Upper lobe of left lung (tissue), 6 donors: ENCODE measurements at places on chromosomes 2 and 18. TPM values are rescaled to one million over a fixed set of nuclear protein-coding genes. Genes with fewer than 3 reads are reported as not detected.

DNA sequence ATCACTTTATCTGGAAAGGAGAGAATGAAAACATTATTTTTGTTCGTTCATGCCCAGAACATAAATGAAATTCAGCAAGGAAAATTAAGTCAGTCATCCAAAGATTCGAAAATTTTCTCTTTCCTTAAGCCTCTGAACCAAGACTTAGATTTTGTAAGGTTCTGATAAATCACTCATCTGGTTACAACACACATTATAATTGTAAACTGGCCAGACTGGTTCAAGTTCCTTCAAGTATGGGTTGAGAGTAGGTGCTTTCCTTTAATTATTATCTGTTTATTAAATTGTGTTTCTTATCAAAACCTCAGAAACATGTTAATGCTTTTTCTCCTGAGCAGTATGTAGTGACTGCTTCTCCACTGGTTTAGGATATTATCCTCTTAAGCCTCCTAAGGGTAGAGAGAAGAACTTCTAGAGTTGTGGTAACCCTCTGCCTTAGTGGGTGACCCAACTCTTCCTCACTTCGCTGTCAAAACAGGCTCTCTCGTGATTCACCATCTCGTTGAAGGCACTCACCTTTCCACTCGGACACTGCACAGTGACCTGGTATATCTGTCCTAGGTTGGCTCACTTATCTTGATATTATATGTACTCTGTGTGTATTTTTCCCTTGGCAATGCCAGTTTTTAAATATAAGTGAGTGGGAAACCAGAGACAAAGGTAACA is 325.9 kb downstream of the PAX3 start:
- no peak for DNase-seq

DNA sequence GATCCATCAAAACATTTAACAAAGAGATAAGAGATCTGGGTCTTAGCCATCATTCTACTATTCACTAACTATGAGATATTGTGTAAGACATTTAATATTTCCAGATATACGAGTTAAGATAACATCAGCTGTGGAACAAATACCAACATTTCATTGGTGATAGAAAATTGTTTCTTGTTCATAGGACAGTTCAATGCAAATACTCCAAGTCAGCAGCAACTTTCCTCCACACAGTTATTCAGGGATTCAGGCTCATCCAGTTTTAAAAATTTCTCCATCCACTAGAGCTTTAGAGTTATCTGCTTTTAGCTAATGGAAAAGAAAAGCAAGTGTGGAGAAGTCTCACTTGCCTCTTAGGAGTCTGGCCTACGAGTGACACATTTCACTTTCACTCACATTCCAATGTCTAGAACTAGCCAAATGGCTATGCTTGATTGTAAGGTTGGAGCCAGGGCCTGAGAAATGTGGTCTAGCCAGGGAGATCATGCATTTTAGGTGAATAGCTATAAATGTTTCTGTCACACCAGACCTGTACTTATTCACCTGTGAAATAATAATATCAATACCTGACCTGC is 119.3 kb upstream of the MAPRE2 start:
- DNase-seq: no peak

- DNase-seq: no peak
Measured at GRCh38 chr2:1744446-1745170, at the start of gene PXDN. PXDN (minus strand) TSS chr2:1744515; CDS start chr2:1744455, 60 bp downstream.

DNA sequence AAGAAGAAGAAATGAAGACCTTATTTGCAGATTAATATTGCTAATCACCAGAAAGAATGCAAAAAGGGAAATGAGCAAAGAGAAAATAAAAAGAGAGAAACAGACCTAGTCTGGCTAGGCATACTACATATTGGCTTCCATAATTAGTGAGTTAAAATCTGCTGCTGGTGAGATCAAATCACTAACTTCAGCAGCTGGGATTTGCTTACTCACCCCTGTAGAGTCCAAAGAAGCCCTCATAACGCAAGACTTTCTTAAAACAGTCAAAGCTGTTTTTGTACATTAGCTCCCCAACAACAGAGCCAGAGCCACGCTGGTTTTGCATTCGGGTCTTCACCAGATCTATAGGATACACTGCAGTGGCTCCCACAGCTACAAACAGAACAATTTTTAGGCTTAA is 80.9 kb downstream of the SLC25A12 start:
- DNase-seq: no peak

DNA sequence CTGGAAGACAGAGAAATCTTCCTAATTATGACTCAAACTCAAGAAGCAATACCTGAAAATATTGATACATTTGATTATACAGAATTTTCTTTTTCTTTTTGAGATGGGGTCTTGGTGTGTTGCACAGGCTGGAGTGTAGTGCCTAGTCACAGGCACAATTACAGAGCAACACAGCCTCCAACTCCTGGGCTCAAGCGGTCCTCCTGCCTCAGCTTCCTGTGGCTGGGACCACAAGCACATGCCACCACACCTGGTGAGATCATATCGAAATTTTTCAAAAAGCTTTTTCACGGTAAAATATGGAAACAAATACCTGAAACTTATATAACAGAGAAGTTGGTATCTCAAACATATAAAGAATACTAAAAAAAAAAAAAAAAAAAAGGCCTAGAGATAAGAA is 27.9 kb downstream of the TGFBRAP1 start:
- no peak for DNase-seq

DNA sequence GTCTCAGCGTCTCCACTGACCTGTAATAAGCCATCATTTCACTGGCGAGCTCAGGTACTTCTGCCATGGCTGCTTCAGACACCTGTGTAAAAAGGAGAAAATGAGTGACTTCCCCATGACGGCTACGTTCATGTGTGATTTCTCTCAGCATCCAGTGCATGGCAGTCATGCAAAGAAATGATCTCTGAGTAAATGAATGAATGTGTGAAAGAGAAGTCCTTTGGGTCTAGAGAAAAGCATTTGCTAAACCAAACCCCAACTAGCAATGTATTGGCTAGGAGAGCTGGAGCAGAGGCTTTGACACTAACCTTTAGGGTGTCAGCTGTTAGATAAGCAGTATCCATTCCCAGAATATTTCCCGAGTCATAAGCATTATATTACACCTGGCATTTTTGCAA is 417 bp downstream of the IL1B start:
- DNase-seq: no peak

DNA sequence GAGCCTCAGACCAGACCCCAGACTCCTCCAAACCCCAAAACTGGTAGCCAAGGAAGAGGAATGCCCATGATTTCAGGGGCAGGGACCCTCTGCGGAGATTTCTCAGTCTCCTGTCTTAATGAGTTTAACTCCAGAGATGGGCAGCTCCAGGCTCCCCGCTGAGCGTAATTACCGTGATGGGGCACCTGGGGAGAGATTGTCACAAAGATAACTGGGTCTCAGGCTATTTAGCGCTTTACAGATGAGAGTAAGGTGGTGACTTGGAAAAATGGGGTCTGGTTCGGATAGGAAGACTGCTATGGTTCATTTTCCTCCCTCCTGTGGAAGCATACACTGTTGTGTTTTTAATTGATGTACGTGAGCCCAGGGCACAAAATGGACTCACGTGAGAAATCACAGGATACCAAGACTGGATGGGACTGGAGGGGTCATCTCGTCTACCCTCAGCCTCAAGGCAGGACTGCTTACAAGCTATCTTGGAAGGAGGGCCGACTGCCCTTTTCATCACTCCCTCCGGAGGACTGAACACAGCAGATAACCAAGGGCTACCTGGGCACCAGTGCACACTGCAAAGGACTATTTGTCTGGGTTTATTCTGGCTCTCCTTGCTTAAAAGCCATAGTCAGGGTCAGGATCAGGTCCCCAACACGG is 427.8 kb downstream of the ZNF521 start:
- no peak for DNase-seq

Gene SERPINB4
- 2.6 TPM for total RNA-seq

Gene GATA6
- total RNA-seq: 35.7 TPM

DNA sequence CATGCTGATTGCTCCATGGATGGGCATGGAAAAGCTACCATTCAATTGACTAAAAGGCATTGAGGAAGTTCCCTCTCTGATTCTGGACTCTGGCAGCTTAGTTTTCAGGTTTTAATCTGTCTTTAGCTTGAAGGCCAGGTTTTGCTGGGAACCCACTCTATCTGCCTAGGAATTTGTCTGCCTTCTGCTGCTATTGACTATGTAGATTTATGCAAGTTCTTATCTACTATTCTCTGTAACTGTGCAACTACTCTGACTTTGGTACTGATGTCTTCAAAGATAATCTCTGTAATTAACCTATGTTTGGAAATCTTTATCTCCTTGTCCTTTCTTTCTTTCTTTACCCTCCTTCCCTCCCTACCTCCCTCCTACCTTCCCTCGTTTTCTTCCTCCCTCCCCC is 178.8 kb downstream of the DSEL start:
- no peak for DNase-seq

DNA sequence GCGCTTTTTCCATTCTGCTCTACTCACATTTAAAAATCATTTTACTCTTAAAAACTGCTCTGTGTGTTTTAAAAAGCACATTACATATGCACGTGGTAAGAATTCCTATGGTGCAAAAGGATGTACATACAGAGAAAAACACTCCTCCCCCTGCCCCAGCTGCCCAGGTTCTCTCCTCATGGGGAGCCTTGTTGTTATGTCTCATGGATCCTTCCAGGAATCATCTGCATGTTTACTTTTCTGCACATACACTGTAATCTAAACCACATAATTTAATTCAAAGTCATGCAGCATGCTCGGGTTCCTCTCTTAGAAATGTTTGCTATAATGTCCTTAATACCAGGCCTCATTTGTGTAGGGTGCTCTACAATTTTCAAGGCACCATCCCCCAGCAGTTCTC is 243.3 kb downstream of the LOXHD1 start:
- DNase-seq: no peak

- DNase-seq: no peak
Measured at GRCh38 chr2:140593132-140593531, 1537.7 kb downstream of the LRP1B start.

Gene ITSN2
- 73.4 TPM for total RNA-seq

Gene C2orf72
- not detected for total RNA-seq

Gene CCDC178
- not detected for total RNA-seq

DNA sequence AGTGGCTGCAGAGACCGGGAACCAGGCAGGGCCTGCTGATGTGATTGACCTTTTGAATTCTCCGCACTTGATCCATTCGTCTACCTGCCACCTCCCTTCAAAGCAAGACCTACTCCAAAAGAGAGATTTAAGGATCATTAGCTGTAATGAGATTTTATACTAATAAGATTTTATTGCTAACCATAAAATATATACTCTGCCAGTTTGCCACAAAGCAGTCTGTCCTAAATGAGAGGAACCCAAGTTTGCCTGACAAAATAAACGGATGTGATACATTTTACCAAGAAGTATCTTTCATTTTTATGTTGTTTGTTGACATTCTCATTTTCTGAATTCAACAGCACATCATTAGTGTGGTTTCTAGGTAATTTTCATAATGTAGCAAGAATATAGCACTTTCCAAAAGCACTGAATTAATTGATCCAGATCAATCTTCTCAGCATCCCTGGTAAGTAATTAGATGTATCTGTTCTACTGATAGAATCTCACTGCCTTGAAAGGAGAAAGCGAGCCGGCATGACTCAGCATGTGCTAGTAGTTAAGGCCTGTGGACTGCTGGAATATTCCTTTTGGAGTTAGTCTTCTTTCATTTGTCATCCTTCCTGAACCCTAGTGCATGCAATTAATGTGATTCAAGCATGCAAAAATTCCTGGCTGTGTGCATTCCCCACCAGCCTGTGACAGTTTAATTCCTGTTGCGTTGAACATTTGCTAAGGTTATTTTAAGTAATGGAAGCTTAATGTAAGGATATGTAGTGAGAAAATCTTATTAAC is 128.5 kb downstream of the ARL6IP6 start:
- DNase-seq: no peak
